Peyer's patch (tissue), 4 donors: ENCODE measurements at places on chromosomes 3 and 15.

- no peak for DNase-seq
- no peak overlapping the region for H3K4me3 ChIP-seq
- H3K4me1 ChIP-seq, result no peaks in the 10 kb centered on the region
- no peaks in the 10 kb centered on the region for H3K27me3 ChIP-seq
Measured at GRCh38 chr3:17553080-17553479, 189.4 kb downstream of the TBC1D5 start.

GRCh38 chr15:48898446-48898845 is 20.5 kb downstream of the EID1 start:
- DNase-seq, result no peak
- no peak overlapping the region for H3K4me3 ChIP-seq
- no peak overlapping the region for H3K27ac ChIP-seq
- H3K36me3 ChIP-seq, result no peaks in the 10 kb centered on the region
- no peaks in the 10 kb centered on the region for H3K27me3 ChIP-seq

GRCh38 chr3:21484057-21484827 is 266.8 kb downstream of the ZNF385D start:
- DNase-seq, result no peak
- no peaks in the 10 kb centered on the region for H3K27me3 ChIP-seq
- no peaks in the 10 kb centered on the region for H3K4me1 ChIP-seq
- H3K27ac ChIP-seq, result no peak overlapping the region
- H3K36me3 ChIP-seq, result no peaks in the 10 kb centered on the region
- H3K4me3 ChIP-seq, result no peak overlapping the region

- DNase-seq, result peak; percentile 59
- no peaks in the 10 kb centered on the region for H3K36me3 ChIP-seq
- H3K4me3 ChIP-seq, result no peak overlapping the region
- no peaks in the 10 kb centered on the region for H3K4me1 ChIP-seq
- H3K27ac ChIP-seq, result no peak overlapping the region
- no peaks in the 10 kb centered on the region for H3K27me3 ChIP-seq
Measured at GRCh38 chr15:82663186-82663600, 16.0 kb upstream of the CPEB1 start.

- H3K27me3 ChIP-seq, result no peaks in the 10 kb centered on the region
- no peaks in the 10 kb centered on the region for H3K36me3 ChIP-seq
- no peak for DNase-seq
- H3K4me1 ChIP-seq, result peaks cover 31% of the 10 kb centered on the region
- H3K27ac ChIP-seq, result peak overlapping the region; percentile 84
Measured at GRCh38 chr3:32421991-32422859, 30.6 kb downstream of the CMTM7 start.
